T-helper 2 cell treated with Interferon-gamma antibody and Interleukin-4, amounts not matched to agents 5 μg/mL and 100 μg/mL, for 36 hours (primary cell): ENCODE measurements at places on chromosomes 7 and 10.
A peak's percentile ranks its signal among the peaks of the same experiment; 100 is the strongest.

DNA sequence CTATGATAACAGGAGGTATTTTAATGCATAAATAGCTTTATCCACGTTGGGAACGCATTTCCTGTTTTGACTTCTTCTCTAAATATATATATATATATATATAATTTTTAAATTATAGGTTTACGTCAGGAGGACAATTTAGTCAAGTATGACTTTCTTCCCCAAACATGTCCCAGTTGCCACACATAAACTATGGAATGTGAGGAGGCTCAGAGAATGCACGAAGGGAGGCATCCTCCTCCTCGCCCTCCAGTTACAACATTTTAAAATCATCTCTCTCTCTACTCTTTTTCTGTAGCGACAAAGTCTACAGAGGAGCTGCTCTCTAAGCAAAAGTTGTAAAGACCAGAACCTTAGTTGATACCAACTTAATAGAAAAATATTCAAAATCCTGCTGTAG, 106.9 kb upstream of the LYZL1 start:
- no peak for DNase-seq

GRCh38 chr7:16691241-16691640, 45.3 kb downstream of the BZW2 start:
- no peak for DNase-seq

DNA sequence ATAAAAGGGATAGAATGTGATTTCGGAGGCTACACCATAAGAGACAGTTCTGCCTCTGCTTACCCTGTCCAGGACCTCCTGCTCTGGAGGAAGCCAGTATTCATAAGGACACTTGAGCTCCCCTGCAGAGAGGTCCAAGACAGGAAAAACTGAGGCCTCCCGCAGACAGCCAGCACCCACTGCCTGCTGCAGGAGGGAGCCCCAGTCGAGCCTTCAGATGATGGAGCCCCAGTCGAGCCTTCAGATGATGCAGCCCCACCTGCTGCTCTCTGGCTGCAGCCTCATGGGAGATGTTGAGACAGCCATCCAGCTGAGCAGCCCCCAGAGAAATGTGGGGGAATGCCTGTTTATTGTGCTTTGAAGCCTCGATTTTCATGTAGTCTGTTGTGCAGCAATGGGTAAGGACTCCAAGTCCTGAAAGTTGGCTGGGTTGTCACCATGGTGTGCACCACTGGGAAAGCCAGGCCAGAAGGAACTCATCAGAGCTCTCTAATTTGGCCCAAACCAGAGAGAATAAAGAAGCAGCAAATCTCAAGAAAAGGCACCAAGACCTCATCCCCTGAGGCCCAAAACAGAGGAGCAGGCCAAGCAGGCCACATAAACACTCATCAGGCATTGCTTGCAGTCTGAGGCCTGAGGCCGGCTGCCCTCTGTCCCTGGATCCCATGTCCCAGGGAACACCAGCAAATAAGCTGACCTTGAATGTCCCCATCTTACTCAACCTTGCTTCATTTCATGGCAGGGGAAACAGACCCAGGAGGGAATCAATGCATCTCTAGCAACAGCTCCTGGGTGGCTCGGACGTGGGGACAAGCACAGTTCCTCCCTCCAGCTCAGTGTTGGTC, 30.9 kb downstream of the CALML5 start:
- DNase-seq: no peak

DNA sequence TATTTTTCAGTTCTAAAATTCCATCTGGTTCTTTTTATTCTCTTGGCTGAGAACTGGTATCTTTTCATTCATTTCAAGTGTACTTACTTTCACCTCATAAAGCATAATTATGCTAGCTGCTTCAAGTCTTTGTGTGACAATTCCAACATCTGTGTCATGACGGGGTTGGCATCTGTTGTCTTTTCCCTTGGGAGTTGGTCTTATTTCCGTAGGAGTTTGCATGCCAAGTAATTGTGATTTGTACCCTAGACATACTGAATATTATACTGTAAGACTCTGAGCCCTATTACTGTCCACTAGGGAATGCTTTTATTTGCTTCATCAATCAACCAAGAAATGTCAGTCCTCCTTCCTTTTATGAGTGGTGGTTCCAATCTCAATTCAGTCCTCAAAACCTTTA, 24.6 kb upstream of the HUS1 start:
- no peak for DNase-seq

- no peak for DNase-seq
Measured at GRCh38 chr7:142815134-142815533, 39.7 kb upstream of the EPHB6 start.

- DNase-seq: no peak
Measured at GRCh38 chr10:74973741-74974392, 137.6 kb upstream of the SAMD8 start.

GRCh38 chr7:124764847-124765400, 668 bp downstream of the GPR37 start:
- no peak for DNase-seq

GRCh38 chr7:100879685-100880261, 4.9 kb downstream of the SRRT start:
- no peak for DNase-seq

- DNase-seq: no peak
Measured at GRCh38 chr7:94481279-94481678, 28.3 kb upstream of the CASD1 start.

- no peak for DNase-seq
Measured at GRCh38 chr7:144513334-144513733, 109.8 kb upstream of the NOBOX start.

DNA sequence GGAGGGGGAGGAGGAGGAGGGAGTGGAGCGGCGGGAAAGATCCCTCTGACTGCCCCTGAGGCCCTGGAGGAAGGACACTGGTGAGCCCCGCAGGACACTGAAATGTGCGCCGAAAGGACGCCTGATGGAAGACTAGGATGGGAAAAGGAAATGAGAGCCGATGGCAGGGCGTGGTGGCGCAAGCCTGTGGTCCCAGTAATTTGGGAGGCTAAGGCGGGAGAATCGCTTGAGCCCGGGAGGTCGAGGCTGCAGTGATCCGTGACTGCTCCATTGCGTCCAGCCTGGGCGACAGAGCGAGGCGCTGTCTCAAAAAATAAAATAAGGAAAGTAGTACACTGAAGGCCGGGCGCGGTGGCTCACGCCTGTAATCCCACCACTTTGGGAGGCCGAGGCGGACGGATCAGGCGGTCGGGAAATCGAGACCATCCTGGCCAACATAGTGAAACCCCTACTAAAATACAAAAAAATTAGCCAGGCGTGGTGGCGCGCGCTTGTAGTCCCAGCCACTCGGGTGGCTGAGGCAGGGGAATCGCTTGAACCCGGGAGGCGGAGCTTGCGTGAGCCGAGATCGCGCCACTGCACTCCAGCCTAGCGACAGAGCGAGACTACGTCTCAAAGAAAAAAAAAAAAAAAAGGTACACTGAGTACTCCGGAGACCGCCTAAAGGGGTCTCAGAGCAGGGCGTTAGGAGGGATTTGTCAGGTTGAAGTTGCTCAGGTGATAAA, 561 bp upstream of the HNRNPF start:
- DNase-seq: peak; percentile 63

DNA sequence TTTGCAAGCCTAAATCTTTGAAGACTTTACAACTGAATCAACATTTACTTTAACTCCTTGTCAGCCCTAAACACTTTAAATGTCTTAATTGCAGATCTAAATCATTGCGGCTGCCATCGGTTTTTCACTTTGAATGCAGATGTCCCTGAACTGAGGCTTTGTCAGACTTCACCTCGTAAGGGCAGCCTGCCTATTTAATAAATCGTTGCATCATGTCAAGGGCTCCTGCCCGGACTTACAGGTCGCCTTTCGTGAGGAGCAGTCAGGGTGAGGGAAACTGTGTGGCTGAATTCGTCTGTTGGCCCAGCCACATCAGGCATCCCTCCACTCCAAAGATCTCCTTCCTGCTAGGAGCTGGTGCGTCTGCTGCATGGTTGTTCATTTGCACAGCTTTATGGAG, 368.2 kb upstream of the NPVF start:
- no peak for DNase-seq
